ENCODE measurements at places on chromosomes 1 and 21.

GRCh38 chr1:79304131-79304530, 297.6 kb upstream of the ADGRL4 start:
- DNase-seq: no peak

GRCh38 chr1:8152731-8153702, 126.9 kb upstream of the ERRFI1 start:
- DNase-seq: no peak

GRCh38 chr1:67118191-67118590, 16.6 kb downstream of the C1orf141 start:
- peak; percentile 12 for DNase-seq

DNA sequence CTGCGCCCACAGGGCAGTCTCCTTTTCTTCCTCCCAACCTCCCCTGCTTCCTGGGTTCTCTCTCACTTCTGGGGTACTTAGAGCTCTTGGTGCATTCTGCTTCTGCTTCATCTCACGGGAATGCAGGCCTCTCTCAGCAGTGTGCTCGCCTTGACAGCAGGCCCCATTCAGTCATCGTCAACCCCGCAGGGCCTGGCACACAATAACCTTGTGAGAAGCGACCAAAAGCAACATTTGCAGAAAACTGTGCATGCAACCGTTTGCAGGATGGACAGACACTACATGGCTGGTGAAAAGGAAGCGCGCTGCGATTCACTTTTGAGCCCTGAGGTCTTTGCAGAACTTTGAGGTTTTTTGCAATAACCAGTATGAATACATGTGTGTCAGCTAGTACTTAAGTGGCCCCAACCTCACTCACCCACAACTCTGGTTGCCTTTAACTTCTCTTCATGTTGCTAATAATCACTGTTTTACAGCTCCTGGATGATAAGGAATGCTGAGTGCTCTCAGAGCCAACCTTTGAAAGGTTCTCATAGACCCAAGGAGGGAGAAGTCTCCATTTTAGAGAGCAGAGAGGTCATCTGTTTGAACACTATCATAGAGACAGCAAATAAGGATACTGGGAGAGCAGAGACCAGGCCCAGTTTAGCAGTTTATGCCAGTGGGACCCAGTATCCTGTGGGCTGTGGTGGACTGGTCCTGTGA, 2.5 kb upstream of the CD160 start:
- no peak for DNase-seq

DNA sequence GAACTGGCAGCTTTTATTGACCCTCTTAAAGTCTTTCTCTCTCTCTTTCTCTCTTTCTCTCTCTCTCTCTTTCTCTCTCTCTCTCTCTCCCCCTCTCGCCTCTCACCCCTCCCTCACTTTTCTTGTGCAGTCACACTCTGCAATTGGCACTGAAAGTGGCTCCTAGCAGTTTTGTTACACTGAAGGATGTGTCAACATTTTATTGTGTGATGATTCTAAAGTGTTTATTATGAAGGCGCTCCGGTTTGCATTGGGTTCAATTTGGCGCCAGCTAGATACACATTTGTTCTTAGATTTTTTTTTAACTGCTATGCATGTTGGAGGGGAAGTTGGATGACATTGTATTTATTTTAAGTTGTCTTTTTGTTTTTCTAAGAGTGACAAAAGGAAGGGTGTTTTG, 64.0 kb upstream of the CHRM3 start:
- DNase-seq: no peak

DNA sequence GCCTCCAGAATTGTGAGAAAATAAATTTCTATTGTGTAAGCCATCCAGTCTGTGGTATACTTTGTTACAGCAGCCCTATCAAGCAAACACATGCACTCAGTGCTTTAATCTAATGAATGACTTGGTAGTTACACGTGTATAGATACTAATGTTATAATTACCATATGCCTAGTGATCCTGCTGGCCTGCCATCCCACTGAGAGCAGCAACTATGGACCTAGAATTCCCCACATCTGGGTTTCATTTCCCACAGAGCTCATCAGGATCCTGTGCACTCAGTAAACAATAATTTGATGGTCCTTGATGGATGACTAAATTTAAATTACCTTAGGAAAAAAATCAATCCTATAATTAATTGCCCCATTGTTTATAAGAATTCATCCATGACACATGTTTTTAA, 86.5 kb upstream of the RGS1 start:
- DNase-seq: peak; percentile 90

DNA sequence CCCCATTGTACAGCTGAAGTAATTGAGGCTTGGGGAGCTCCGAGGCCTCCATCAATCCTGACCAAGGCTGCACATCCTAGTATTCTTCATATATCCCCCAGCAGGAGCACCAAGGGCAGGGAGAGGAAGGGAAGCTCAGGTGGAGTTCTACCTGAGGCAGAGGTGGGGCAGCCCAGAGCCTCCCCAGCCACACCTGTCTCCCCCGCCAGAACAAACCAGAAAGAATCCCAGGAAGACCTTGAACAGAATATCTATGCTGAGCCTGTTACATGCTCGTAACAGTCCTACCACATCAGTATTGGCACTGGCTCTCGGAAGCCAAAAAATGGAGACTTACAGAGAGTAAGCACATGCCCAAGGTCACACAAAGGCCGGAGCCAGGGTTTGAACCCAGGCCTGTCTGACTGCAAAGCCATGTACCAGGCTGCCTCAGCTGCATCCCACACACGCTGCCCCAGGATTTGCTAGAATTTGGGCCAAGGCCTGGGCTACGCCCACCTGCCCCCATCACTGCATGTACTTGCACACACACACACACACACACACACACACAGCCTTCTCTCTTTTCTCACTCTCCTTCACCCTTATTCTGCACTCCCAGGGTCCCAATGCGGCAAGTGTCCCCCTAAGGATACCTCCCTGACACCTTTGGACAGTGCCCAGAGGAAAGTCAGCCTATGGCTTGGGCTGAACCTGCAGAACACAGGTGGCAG, 4.5 kb downstream of the E2F2 start:
- no peak for DNase-seq

DNA sequence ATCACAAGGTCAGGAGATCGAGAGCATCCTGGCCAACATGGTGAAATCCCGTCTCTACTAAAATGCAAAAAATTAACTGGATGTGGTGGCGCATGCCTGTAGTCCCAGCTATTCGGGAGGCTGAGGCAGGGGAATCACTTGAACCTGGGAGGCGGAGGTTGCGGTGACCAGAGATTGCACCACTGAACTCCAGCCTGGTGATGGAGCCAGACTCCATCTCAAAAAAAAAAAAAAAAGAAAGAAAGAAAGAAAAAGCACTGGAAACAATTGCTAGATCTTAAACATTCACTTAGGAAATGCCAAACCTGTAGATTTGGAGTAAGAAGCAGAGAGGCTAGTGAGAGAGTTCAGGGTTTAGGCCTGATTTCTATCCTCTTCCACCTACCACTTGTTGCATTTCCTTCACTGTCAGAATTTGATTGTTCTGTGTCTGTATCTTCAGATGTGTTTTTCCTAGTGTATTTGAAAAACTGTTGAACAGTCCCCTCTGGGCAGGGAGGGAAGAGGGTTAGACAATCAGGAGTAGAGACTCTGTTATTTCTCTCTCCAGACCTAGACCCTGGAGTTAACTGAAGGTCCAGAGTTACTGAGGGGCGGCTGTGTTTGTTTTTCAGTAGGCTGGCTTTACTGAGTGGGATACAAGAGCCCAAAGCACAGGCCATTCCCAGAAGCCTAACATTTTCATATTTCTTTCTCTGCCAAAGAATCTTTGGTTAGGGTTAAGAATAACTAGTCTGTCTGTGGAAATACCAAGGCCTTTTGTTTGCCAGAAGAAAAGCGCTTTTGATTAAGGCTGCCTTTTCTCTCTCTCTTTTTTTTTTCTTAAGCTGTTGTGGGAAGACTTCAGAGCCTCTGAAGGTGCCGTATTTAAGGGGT, 31.1 kb upstream of the MACF1 start:
- DNase-seq: no peak

DNA sequence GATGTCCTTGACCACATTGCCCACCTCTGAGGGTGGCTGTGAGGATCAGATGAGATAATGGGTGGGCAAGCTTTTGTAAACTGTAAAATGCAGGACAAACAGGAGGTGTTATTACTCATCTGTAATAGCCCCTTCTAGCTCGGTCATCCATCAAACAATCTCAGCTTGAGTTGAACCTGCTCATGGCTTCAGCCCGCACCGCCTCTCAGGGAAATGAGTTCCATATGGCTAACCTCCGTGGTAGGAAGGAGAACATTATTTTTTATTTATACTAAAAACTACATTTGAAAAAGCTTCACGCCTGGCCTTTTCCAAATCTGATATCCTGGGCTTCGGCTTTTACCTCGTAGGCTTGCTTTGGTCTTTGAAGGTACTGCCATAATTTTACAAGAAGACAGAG, 116.2 kb upstream of the USP24 start:
- DNase-seq: peak; percentile 51

DNA sequence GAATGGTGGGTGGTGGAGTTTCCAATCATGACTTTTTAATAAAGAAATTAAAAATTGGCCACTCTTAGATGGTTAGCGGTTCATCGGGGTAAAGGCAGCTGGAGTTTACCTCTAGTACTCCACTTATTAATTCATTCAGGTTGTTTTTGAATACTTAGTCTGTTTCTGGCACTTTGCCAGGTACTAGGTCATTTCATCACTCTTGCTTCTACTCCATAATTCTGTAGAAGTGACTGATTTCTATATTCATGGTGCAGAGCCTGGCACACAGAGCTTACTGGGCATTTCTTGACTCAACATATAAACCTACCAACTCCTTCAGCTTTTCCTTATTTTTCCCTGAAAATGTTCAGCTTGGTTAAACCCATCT, 31.5 kb downstream of the FOXD2 start:
- no peak for DNase-seq

- DNase-seq: peak; percentile 37
Observed at GRCh38 chr21:17903029-17903806, 84.1 kb upstream of the C21orf91 start.

GRCh38 chr1:90902672-90903071, 119.2 kb downstream of the ZNF644 start:
- no peak for DNase-seq

DNA sequence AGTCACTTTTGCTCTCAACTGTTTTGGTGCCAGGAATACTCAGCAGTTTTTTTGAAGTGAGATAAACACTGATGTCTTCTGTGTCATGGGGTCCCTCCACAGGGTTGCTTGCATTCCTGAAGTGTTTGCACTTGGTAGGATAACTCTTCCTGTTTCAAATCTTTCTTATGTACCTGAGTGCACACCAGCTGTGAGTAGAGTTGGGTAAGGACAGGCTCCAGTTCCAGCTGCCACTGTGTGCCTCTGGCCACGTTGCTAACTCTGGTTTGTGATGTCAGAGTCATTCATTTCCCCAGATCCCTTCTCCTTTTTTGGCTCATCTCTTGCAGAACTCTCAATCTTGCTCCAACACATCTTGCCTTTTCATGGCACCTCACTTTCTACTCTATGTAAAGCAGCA, 356.3 kb upstream of the B3GALT2 start:
- no peak for DNase-seq

- peak; percentile 80 for DNase-seq
Observed at GRCh38 chr1:43711524-43712386, 4.4 kb downstream of the ST3GAL3 start.

DNA sequence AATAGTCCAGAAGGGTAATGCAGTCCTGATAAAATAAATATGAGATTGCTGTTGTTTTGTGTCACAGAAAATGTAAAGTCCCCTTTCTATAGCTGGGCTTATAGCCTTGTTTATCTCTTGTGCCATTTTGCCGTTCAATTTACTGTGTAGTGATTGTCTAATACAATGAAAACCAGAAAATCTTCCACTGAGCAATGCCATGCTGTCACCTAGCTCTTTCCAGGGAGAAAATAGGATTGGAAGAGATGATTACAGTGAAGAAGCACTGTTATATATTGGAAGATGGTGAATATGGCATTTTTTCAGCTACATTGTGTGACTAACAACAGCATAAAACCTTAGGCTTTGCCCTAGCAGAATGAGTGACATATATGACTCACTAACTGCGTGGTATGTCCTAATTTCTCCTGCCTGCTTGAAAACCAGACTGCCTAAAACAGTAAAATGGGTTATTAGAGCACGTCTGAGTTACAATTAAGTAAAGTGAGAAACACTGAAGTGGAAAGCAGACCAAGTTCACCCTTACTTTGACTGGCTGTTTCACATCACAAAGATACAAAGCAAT, 332.4 kb upstream of the ZP4 start:
- DNase-seq: peak; percentile 41

GRCh38 chr1:24369199-24369598, 44.4 kb downstream of the STPG1 start:
- DNase-seq: no peak

DNA sequence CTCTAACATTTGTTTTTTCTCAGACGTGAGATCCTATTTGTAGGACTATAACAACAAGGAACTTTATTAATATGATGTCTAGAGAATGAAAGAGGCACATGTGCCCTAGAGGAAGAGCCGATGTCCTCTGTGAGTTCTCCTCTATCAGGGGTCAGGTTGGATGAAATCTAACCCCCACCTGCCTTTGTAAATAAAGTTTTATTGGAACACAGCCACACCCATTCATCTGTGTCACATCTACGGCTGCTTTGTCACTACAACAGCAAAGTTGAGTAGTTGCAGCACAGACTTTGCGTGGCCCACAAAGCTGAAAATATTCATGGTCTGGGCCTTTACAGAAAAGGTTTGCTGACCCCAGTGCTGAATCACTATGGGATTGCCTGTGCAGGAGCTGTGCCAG, 571 bp upstream of the CAPN9 start:
- no peak for DNase-seq

DNA sequence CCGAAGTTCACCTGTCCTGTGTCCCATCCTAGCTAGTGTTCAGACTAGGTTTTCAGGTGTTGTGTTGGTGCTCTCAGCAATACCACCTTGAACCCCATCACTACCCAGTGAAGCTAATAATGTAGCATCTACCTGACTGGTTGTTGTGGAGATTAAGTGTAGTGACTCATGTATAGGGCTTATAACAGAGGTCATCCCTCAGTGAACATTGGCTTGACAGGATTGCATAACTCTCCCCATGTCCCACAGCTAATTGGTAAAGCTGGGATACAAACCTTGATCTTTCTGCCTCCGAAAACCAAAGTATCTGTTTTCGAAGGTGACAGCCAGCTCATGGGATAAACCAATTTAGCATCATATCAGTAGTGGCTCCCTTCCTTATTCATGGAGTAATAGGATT, 44.5 kb upstream of the TNR start:
- DNase-seq: no peak

DNA sequence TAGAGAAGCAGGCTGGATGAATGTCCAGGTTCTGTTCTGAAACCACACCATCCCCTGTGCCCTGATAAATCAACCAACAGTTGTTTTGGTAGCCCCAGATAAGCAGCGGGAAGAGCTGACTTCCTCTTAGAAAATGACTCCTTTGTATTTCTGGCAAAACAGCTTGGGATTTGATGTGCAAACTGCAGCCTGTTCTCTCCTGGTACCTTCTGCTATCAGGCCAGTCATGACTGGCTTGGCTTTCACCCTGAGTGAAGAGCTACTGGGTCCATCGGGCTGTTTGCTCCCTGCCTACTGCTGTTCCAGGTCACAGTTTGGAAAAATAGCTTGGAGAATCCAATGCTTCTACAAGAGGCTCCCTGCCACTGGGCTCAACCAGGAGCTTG, 116.8 kb downstream of the DTL start:
- no peak for DNase-seq

- DNase-seq: no peak
Observed at GRCh38 chr1:231931846-231932454, 305.4 kb downstream of the DISC1 start.
